ENCODE measurements at places on chromosomes 5 and 9.

GRCh38 chr5:152595405-152595804, 190.3 kb upstream of the NMUR2 start:
- no peak for DNase-seq

GRCh38 chr9:132020272-132020671, 59.4 kb downstream of the MED27 start:
- DNase-seq = no peak

DNA sequence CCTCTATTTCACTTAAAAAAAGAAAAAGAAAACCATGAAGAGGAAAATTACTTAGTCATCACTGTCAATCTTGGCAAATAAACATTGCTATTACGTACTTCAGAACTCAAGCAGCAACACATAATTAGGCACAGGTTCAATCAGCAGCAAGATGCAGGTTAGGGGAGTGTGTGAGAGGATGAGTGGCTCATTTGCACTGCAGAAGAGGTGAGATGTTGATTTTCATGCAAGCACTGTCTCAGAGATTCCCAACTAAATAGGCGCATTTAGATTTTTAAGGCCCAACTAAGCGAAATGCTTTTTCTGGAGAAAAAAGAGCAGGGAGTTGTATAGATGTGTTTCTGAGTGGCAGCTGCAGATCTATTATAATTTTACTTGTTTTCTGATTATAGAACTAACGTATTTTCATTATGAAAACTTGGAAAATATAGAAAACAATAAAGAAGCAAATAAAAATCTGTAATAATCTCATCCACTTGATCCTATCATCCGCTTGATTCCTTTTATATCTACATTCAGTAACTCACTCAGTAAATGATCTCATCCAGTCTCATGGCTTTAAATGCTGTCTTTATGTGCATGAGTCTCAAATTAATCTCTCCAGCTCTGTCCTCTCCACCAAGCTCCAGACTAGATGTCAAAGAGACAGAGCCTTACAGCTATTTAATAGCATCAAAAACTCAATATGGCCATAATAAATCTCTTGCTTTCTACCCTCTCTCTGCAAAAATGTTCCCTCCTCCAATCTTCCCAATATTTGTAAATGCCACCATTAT, 162.5 kb downstream of the ZNF462 start:
- no peak for DNase-seq

GRCh38 chr9:99850736-99851499, 29.2 kb downstream of the NR4A3 start:
- no peak for DNase-seq

DNA sequence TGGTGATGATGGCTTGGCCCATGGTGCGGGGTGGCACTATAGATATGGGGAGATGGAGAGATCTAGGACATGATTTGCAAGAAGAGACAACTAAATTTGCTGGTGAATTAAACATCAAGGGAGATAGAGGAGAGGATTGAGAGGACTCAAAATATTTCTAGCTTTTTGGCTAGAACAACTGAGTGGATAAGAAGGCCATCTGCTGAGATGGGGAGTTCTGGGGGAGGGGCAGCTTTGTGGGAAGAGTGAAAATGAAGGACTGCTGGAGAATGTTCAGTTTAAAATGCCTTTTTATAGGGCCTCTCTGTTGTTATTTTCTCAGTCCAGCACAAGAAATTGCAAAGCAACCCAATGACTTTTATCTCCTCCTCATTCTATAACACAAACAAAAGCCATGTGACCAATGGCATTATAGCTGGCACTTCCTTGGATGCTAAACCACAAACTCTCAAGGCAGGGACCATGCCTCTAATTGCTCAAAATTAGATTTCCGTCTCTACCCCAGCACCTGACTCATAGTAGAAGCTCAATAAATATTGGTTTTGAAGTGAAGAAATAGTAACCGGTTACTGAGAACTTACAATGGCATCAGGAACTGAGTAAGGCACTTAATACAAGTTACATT, 29.8 kb downstream of the JAKMIP2 start:
- no peak for DNase-seq

DNA sequence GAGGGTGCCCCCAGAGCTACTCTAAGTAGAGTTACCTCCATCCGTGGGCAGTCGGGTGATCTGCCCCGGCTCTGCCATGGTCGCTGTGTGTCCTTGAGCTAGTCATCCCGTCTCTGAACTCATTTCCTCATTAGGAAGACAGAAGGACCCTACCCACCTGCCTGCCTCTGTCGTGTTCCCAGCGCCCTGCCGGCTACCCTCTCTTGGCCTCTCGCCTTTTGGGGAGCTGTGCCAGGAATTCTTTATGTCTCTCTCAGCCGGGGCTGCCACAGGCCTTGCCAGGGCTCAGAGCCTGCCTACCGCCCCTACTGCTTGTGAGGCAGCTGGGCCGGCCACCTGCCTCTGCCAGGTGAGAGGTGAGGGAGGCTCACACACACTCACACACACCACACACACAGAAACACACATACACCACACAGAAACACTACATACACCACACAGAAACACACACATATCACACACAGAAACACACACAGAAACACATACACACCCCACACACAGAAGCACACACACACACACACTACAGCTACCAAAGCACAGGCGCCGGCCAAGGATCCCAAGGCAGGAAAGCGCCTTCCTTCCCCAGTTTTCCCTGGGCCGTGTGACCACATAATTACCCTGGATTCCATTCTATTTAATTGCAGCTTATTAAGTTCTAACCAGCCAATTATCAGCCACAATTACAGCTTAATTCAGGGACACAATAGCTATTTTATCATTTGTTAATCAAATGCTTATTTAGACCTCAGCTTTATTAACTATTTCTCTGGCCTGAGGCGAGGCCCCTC, 41.7 kb downstream of the UNC5A start:
- DNase-seq = no peak

DNA sequence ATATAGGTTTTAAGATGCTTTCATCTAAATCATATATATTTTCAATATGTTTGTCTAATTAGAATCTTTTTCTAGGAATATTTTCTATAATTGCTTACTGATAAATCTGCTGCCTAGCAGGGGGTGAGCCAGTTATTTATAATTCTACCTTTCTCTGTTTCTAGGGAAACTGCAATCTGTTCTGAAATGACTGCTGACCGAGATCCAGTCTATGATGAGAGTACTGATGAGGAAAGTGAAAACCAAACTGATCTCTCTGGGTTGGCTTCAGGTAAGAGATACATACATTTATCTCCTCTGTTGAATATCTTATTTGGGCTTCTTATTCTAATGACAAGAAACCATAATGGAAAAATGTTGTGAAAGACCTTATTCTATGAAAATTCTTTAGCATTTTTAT, 127.3 kb downstream of the XRCC4 start:
- no peak for DNase-seq

DNA sequence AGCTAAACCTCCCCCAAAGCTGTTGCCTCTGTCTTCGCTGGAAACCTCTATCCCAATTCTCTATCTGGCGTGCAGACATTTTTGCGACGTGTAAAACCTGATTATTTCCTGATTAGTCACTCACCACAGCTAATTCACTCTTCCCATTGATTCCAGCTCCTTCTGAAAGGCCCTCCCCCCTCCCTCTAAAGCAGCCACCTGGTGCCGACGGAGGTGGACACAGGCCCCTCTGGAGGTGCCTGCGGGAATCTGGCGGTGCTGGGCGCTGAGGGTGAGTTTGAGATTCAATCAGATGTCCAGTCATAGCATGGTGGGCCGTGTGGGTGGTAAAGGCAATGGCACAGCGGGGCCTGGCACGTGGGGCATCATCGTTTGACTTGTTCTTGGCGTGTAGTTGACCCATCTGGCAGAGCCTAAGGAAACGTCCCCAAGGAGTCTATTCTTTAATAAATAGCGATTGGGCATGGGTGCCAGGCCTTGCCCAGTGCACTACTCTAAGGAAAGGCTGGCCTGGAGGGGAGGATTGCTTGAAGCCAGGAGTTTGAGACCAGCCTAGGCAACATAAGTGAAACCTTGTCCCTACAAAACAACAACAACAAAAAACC, 271.1 kb upstream of the MVB12B start:
- no peak for DNase-seq

- DNase-seq = no peak
Observed at GRCh38 chr5:57953792-57954191, 471.2 kb upstream of the ACTBL2 start.
